Stimulated activated CD8-positive, alpha-beta memory T cell treated with anti-CD3 and anti-CD28 coated beads, Interleukin-2, amount 100 ng/mL, for 1 hour (primary cell): ENCODE measurements at places on chromosomes 7 and 10.
A peak's percentile ranks its signal among the peaks of the same experiment; 100 is the strongest.

- DNase-seq: no peak
These were observed 74.8 kb downstream of the ADARB2 start for GRCh38 chr10:1662438-1663025.

- no peak for DNase-seq
These were observed 13.6 kb downstream of the CPA1 start for GRCh38 chr7:130393841-130394411.

- DNase-seq: no peak
These were observed 281.3 kb downstream of the GPR158 start for GRCh38 chr10:25455980-25456567.

GRCh38 chr7:111324228-111324627 is 233.3 kb downstream of the LRRN3 start:
- DNase-seq: no peak

DNA sequence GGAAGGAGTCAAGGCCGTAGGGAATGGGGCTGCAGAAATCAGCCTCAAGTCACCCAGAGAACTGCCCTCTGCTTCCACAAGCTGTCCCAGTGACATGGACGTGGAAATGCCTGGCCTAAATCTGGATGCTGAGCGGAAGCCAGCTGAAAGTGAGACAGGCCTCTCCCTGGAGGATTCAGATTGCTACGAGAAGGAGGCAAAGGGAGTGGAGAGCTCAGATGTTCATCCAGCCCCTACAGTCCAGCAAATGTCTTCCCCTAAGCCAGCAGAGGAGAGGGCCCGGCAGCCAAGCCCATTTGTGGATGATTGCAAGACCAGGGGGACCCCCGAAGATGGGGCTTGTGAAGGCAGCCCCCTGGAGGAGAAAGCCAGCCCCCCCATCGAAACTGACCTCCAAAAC is 50.2 kb upstream of the PDCD4 start:
- no peak for DNase-seq

GRCh38 chr7:140673063-140673773 is 473 bp downstream of the ADCK2 start:
- DNase-seq: peak; percentile 30

DNA sequence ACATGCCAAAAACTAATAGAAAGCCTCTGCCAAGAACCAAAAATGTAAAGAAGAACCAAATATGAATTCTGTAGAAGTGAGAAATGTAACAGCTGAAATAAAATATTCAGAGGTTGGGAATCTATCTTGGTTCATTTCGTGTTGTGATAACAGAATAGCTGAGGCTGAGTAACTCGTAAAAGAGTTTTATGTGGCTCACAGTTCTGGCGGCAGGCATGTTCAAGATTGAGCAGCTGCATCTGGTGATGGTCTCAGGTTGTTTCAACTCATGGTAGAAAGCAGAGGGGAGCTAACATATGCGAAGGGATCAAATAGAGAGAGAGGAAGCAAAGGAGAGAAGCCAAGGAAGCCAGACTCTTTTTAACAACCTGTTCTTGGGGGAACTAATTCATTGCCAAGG is 717.2 kb downstream of the TNS3 start:
- no peak for DNase-seq
